ENCODE measurements at places on chromosomes 5 and 9. TPM values are rescaled to one million over a fixed set of nuclear protein-coding genes. Genes with fewer than 3 reads are reported as not detected.

DNA sequence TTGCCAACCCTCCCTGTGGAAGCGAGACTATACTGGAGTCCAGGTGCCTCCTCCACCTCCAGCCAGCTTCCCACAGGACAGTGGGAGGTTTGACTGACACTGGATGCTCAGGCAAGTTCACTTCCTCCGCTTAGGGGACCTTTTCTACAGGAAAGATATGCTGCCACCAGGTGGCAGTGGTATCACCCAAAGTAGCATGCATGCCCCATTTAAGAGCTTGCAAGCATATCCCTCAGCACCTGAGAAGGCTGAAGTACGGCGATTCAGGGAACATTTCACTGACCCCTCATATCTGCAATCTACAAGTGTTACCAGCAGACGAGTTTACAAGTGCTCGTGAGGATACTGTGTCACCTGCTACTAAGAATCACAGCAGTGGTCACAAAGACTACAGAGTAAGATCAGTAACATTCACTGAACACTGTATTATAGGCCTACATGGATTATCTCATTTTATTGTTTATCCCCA lies 75.5 kb downstream of the KLHL3 start:
- H3K27me3 ChIP-seq: no peaks in the 10 kb centered on the region
- H3K36me3 ChIP-seq: no peaks in the 10 kb centered on the region
- no peak overlapping the region for H3K27ac ChIP-seq
- H3K4me3 ChIP-seq: no peak overlapping the region
- peaks cover 9% of the 10 kb centered on the region for H3K4me1 ChIP-seq

Gene DELE1
- 57.4 TPM for total RNA-seq

DNA sequence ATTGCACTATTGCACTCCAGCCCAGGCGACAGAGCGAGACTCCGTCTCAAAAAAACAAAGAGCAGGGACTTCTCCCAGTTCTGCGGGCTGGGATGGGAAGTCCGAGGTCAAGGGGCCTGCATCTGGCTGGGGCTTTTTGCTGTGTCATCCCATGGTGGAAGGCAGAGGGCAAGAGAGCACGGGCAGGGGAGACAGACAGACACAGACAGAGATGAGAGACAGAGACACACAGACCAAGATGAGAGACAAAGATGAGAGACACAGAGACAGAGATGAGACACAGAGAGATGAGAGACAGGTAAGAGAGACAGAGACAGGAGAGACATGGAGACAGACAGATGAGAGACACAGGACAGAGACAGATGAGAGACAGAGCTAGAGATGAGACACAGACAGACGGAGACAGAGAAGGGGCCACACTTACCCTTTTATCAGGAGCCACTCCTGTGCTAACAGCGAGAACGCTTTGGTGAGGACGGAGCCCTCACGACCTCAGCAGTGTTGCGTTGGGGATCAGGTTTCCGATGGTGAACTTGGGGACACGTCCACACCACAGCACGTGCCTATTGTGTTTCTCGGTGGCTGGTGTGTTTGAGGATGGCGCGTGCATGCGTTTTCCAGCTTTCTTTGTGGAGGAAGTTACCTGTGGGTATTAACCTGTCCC lies 8.9 kb upstream of the TOR4A start:
- no peaks in the 10 kb centered on the region for H3K27me3 ChIP-seq
- no peak overlapping the region for H3K27ac ChIP-seq
- no peak overlapping the region for H3K4me3 ChIP-seq

- no peaks in the 10 kb centered on the region for H3K36me3 ChIP-seq
- H3K27ac ChIP-seq: peak overlapping the region; percentile 85
- DNase-seq: no peak
Observed at GRCh38 chr5:96064877-96065276, 103.2 kb upstream of the ELL2 start.

GRCh38 chr9:87729246-87729645 lies 3.3 kb downstream of the CTSL start:
- no peak overlapping the region for H3K27ac ChIP-seq
- H3K4me3 ChIP-seq: no peak overlapping the region

GRCh38 chr5:132483661-132484390 lies 6.7 kb downstream of the IRF1 start:
- H3K4me3 ChIP-seq: peak overlapping the region; percentile 96
- peaks cover 74% of the 10 kb centered on the region for H3K4me1 ChIP-seq
- peak overlapping the region; percentile 90 for H3K27ac ChIP-seq
- H3K27me3 ChIP-seq: no peaks in the 10 kb centered on the region
- peaks cover 61% of the 10 kb centered on the region for H3K36me3 ChIP-seq
- DNase-seq: no peak

DNA sequence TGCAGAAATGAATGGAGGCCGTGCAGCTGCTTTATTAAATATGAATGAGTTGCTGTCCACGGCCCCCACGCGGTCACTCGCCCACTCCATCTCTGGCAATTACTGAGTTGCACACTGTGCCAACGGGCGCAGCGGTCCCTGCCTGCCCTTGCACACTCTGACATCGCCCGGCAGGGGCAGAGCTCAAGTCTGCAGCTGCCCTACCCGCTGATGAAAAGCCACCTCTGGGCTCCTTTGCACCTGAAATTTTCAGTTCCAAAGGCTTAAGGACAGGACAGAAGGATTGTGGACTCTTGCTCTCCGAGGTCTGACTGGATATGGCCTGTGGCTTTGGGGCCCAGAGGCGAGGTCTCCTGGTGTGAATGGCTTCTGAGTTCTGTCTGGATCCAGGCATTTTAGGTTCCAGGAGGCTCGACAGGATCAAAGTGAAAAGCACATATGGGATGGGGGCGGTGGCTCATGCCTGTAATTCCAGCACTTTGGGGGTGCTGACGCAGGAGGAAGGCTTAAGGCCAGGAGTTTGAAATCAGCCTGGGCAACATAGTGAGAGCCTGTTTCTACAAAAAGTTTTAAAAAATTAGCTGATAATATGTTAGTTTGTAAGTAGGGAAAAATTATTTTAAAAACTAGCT lies 201.8 kb downstream of the PAX5 start:
- H3K4me1 ChIP-seq: no peaks in the 10 kb centered on the region
- DNase-seq: no peak
- H3K4me3 ChIP-seq: no peak overlapping the region
- H3K36me3 ChIP-seq: no peaks in the 10 kb centered on the region
- H3K27me3 ChIP-seq: no peaks in the 10 kb centered on the region

Data from activated CD8-positive, alpha-beta T cell treated with anti-CD3 and anti-CD28 coated beads for 36 hours (primary cell).